ENCODE measurements at places on chromosomes 11 and 22.

DNA sequence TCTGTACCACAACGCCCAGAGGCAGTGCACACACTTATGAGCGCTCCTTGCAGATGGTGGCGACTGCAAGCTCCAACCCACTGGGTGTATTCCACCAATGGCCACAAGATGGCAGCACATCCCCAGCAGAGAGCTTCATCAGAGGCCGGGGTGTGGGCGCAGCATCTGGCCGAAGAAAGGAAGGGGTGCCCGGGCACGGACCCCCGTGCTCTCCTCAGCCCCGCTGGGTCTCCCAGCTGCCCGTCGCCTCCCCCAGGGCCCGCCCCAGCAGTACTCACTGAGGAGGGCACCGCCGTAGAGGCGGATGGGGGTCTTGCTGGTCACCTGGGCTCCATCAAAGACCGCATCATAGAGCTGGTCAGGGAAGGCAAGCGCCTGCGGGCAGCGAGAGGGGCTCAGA lies 14.2 kb downstream of the TP53I11 start:
- peak; percentile 73 for DNase-seq

DNA sequence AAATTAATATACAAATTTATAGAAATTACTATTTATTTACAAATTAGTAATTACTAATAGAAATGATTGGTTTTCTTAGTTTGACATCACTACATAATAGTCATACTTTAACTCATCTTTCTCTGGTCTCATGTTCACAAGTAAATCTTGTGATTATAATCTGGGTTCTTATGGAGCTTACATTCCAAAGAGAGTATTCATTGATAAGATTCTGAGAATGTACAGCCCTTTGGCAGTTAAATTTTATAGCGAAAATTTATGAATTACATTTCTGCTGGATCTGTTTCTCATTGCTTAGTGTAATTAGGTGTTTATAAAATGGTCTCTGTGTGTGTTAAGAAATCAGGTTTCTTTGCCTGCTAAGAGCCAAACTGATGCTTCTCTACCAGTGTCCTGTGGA lies 175.2 kb downstream of the TMEM135 start:
- DNase-seq, result no peak

GRCh38 chr11:85664615-85665481 lies at the start of gene CREBZF:
CREBZF (minus strand) TSS chr11:85665129; CDS start chr11:85664875, 254 bp downstream.
- DNase-seq, result peak; percentile 77

GRCh38 chr22:40401532-40401931 lies 31.1 kb downstream of the SGSM3 start:
- no peak for DNase-seq

- DNase-seq, result no peak
Measured at GRCh38 chr11:124581817-124582216, 12.0 kb downstream of the OR8A1 start.

DNA sequence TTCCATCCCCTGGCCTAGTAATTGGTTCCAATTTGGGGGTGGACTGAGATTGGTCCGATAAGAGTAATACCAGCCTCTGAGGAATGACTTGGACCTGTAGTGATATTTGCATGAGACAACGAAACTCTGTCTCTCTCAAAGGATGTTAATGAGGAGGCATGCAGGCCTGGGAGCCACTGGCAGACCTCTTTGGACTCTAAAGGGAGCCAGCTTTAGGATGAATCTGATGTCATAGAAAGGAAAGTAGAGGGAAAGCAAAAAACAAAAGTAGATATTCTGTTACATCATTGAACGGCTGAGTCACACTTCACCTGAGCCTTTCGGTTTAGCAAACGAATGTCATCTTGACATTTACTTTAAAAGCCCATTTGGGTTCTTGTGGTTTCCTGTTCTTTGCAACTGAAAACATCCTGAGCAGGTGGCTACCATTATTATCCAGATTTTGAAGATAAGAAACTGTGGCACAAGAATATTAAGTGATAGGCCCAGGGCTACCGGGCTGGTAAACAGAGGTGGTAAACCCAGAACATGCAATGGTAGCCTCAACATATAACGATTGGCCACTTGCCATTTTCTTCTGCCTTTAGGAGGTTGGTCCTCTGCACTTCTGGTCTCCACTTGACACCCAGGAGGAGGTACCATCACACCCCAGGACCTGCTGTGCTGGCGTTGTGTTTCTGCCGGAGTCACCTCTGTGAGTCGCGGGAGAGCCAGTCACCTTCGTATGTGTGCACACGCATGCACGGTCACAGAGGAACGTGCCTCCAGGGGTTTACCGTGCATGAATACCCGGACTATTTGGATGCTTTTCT lies 42.7 kb downstream of the RTL6 start:
- DNase-seq, result no peak

GRCh38 chr11:48105096-48105990 lies 111.3 kb upstream of the OR4B1 start:
- no peak for DNase-seq

GRCh38 chr11:117903505-117904382 lies 25.5 kb downstream of the TMPRSS13 start:
- DNase-seq, result no peak

DNA sequence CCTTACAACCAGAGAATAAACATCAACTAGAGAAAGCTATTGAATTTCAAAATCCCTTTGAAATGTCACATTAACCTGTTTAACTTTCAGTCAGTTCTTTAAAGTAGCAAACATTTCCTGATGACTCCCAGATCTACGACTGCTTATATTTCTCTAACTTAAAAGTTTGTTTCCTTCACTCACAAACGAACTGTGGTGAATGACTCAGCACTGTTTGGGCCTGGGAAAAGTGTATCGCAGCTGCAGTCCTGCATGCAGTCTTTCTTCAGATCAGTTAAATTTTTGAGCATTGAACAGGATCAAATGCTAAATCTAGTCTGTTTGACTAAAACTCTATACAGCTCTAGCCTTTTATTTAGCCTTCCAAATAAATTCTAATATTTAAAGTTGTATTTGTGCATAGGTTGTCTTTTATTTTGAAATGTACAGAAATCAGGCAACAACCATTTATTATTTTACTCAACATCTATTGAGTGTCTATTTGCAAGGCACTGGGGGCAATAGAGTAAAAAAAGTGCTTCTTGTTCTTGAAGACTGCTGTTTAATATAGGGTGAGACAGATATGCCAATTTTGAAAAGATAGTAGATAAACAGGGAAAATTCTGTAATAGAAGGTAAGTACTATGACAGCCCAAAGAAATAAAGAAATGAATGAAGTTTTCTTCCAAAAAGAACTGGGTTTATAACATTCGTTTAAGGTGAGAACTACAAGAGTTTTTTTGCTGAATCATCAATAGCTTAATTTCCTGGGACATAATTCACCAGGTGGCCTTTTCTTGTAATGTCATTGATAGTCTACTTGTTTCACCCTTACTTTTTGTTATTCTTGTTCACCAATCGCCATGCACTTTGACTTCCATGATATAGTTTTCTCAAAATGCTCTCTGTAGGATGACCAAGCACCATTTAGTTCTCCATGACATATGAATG lies 235.4 kb downstream of the METTL15 start:
- DNase-seq, result no peak

- DNase-seq, result no peak
Measured at GRCh38 chr22:47055921-47056320, 293.5 kb downstream of the TBC1D22A start.

- no peak for DNase-seq
Measured at GRCh38 chr22:44042249-44043218, 18.4 kb downstream of the PARVB start.

- DNase-seq, result no peak
Measured at GRCh38 chr22:38435010-38435409, 20.0 kb downstream of the KCNJ4 start.

DNA sequence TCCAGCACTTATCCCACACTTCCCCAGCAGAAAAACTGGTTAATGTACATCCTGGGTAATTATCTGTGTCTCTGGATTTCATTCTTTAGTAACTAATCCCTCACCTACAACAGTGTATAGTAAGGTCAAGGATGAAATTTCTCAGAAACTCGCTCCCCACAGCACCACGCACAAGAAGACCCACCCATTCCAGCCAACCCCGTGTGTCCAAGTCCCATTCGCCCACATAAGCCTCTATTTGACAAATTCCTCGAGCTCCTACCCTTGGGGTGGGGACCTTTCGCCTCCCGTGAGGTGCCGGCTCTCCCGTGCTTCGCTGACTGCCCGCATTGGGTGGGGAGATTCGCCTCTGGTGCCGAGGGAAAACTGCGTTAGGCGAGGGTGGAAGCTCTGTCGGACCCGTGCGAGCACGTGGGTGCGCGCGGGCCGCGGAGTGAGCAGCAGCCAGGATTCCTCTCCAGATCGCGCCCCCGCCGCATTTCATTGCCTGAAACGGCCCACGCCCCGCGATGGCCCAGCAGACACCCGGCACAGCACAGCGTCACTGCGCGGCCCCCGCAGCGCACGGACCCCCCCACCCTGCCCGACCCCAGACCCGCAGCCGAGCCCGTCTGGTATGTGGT lies 866 bp downstream of the EXPH5 start:
- DNase-seq, result no peak

DNA sequence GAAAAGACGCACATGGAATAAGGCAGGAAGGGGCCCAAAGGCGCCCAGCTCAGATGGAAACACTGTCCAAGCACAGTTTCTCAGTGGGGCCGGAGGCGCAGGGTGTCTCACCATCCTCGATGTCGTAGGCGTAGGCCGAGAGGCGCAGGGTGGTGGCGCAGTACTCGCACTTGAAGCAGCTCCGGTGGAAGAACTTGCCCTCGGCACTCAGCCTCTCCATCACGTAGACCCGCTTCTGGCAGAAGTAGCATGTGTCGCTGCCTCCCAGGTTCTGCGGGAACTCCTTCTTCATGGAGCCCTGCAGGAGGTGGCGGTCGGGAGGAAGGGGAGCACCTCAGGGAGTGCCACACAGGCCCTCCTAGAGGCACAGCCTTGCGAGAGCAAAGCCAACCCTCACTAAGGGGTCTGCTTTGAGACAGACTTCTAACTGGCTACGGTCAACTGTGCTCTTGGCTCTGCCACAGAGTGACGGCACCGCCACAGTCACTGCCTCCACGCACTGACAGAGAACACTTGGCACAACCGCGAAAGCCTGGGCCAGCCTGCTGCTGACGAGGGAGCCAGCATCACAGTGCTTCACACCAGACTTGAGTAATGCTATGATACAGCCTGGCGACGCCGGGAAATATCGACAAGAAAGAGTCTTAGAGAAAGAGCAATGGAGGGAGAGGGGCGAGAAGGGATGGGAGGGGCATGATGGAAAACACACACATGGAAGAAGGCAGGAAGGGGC lies 97.6 kb upstream of the BID start:
- DNase-seq, result no peak

- DNase-seq, result no peak
Measured at GRCh38 chr11:60840470-60841430, 1.2 kb upstream of the CCDC86 start.

GRCh38 chr11:14645015-14645912 lies 1.7 kb downstream of the PDE3B start:
- DNase-seq, result peak; percentile 13

GRCh38 chr11:23205156-23205871 lies 345.0 kb upstream of the CCDC179 start:
- DNase-seq, result no peak

- no peak for DNase-seq
Measured at GRCh38 chr11:69825037-69825834, 6.0 kb upstream of the FGF3 start.

Measured in NCI-H1694 (cell line).